ENCODE measurements at places on chromosomes 5 and 9.

- DNase-seq = no peak
These were observed 59.2 kb upstream of the TRAF1 start for GRCh38 chr9:120985819-120986222.

DNA sequence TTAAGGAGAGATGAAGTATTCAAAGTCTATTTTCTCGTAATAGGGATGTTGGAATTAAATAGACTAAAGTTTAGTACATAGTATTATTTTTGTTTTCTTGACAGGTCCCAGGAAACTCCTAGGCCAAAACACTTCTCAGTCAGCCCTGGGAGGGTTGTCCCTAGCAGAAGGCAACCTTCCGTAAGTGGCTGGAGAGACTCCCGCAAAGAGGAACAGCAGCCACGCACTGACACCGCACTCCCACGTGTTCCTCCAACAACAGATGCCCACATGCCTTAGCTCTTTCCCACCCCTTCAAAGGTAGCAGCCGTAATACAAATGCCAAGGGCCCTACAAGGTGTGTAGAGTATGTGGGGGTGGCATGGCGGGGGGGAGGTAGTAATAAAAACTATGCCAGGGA is 28.4 kb downstream of the PCDHGC5 start:
- DNase-seq = no peak

GRCh38 chr9:90017679-90018078 is 412.9 kb downstream of the GADD45G start:
- no peak for DNase-seq

- peak; percentile 82 for DNase-seq
These were observed 25.7 kb downstream of the DPYSL3 start for GRCh38 chr5:147483961-147484707.

DNA sequence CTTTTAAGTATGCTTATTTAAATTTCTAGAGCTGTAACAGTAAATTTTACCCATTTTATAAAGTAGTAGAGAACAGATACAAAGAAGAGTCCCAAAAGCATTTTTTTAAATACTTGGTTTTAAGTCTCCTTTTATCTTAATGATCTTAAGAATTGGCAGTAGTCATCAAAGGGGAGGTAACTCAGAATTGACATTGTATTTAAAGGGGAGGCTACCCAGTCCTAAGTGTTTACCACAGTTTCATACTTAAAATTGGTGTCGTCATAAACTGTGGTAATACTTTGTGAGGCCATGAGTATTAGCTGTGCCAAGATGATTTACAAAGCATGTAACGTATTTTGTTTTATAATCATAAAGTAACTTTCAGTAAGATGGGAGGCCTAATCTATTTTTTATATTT is 14.8 kb downstream of the SLC25A46 start:
- DNase-seq = no peak

GRCh38 chr9:37340961-37341360 is 81.5 kb upstream of the GRHPR start:
- no peak for DNase-seq

- DNase-seq = no peak
These were observed 9.3 kb downstream of the OR1N2 start for GRCh38 chr9:122562134-122562760.

- no peak for DNase-seq
These were observed 16.6 kb downstream of the F2R start for GRCh38 chr5:76732405-76733048.

DNA sequence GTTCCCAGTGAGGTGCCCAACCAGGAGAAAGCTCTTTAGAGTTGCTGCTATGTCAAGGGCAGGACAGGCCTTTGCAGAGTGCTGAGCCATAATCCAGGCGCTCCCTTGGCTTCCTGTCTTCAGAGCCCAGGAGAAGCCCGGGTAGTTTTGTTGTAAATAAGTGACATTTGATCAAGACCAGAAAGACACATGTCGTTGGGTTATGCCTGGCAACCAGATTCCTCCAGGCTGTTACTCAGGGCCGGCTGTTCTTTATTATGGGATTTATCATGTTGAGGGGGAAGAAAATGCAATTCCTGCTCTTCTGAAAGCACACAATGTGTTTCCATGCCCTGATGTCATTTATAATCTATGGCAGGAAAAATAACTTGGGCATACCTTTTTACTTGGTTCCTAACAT is 39.3 kb upstream of the SEMA4D start:
- DNase-seq = no peak

DNA sequence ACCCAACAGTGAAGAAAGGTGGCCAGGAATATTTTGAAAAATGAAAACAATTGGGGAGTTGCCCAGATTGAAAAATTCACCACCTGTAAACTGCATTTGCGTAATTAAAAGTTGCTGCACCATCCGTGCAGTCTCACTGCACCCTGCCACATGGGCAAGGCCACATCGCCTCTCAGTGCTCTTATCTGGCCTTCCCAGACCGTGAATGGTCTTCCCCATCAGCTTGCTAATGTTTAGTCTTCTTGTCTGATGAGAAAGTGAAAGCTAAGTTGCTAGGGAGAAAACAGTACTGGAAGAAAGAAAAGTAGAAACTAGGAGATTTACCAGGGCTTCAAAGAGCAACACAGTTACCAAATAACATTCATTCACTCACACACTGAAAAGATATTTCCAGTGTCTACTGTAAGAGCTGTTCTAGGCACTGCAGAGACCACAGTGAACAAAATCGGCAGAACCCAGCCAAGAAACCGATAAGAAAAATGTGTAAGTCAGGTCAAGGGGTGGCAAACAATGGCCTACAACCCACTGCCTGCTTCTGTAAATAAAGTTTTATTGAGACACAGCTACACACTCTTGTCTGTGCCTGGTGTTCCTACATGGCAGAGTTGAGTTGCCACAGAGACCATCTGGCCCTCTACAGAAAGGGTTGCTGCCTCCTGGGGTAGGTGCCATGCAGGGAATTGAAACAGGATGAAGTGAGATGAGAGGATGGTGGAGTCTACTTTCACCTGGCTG is 51.2 kb upstream of the CTSL start:
- no peak for DNase-seq

- DNase-seq = no peak
These were observed 199.4 kb downstream of the ARRDC3 start for GRCh38 chr5:91183743-91184142.

DNA sequence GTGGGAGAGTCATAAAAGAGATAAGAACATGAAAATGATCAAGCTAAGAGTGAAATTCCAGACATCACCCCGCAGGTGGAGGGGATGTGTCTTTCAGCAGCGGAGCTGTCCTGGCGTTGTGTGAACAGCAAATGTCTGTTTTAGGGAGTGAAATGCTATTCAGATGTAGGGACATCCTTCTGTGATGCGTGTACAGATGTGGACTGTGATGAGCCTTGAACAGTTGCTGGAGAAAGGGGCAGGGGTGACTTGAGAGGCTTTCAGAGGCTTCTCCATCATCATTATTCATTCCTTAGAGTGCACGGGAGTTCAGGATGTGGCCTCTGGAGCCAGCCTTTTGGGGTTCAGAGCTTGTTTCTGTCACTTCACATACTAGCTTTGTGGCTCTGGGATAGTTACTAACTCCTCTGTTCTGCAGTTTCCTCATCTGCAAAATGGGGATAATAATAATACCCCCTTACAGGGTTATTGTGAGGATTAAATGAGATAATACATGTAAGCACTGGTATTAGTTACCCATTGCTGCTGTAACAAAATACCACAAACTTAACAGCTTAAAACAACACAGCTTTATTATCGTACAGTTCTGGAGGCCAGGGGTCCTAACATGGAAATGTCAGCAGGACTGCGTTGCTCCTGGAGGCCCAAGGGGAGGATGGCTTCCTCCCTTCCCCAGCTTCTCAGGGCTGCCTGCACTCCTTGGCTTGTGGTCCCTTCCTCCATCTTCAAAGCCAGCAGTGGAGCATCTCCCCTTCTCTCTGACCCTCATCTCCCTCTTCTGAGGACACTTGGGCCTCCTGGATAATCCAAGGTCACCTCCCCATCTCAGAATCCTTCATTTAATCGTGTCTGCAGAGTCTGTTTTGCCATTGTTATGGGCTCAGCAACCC is 9.4 kb downstream of the TRAF1 start:
- DNase-seq = no peak

GRCh38 chr9:127135056-127135745 is 12.8 kb upstream of the ANGPTL2 start:
- DNase-seq = no peak

GRCh38 chr5:159471904-159472303 is 141.6 kb upstream of the IL12B start:
- DNase-seq = no peak

DNA sequence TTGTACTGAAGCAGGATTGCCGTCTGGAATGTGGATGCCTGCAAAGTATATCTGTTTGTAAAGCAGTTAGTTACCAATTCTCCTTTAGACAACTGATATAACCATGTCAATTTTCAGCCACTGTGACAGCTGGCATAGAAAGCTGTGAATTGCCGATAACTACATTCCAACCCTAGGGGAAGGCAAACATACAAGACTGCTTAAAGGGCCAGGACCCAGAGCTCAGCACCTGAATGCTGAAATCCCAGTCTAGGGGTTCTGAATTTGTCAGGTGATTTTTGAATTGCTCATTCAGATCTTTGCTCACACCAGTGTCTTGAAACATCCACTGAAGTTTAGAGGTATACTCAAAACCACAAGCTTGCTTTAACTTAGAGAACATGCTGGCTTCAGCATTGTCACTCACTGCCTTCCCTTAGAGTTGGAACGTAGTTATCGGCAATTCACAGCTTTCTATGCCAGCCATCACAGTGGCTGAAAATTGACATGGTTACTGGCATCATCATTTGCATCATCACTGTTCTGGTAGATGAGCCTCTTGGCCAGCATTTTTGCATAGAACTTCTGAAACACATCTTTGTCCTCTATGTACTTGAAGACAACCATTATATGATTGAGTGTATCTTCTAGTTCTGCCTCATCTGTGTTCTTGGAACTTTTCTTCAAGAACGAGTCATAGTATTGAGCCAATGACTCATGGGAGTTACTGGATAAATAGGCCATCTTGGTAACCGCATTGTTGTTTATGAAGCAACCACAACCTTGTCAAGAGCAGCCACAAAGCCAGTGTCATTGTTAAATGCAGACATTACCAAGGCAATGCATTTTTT is 82.1 kb downstream of the CCDC192 start:
- peak; percentile 84 for DNase-seq

DNA sequence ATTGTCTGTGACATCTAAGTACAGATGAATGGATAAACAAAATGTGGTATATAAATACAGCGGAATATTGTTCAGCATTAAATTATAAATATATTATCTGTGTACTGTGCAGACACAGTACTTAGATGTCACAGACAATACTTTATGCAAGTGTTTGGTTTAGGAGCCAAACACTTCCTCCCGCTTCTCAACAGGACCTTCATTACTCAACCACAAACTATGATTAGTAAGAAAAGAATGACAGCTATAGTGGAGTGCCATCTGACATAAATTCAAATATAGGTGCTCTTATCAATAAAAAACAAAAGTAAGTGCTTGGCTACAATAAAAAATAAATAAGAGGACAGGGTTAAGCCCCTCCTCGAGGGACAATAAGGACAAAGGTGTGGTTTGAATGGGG is 38.9 kb upstream of the STX17 start:
- DNase-seq = no peak

DNA sequence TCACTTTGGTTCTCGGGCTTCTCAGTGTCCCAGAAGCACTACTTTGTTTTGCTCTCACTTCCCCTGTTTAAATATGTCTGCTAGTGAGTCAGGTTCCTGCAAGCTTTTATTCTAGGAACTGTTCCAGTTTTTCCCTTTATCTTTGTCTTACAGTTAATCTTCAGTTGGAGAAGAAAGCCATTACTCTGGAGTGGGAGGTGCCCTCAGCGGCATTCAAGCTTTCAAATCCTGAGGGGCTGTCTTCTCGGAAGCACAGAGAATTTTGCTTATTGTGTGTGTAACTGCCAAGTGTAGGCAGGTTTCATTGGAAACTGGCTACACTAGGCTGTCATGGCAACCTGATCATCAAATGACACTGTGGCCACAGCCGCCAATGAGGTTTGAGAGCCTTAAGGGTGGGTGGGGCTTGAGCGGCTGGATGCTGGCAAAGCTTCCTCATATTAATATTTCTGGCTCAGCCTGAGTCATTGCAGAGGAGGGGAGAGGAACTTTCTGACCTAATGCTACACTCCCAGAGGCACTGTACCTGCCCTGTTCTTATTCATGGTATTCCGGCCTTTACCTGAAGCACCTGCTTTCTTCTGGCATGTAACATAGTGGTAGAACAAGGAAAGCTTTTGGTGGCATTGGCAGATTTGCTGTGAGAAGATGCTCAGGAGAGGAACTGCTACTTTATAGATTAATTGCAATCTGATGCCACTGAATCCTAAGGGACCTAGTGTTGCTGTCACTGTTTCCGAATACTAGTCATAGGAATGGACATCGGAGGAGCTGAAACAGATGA is 26.3 kb downstream of the SLC25A25 start:
- DNase-seq = peak; percentile 89

DNA sequence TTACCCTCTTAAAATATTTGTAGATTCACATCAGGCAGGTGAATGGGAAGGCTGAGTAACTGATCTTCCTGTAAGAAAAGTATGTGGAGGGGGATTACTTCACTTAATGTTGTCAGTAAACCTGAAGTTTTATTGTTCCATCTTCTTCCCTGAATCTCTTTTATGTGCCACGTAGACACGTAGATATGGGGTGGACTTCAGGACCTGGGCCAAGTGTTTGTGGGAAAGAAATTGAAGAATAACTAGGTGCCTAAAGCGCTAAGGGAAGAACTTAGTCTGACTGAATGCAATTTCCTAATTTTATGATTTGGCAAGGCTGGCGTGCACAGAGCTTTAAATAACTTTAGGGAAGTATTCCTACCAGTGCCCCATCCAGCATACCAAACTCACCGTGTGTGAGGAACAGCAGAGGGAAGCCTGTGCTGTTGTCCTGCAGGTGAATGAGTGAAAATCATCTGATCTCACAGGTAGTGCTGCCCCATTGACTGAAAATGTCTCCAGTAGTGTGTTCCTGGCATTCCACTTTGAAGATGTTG is 323.4 kb downstream of the KDM4C start:
- DNase-seq = no peak

DNA sequence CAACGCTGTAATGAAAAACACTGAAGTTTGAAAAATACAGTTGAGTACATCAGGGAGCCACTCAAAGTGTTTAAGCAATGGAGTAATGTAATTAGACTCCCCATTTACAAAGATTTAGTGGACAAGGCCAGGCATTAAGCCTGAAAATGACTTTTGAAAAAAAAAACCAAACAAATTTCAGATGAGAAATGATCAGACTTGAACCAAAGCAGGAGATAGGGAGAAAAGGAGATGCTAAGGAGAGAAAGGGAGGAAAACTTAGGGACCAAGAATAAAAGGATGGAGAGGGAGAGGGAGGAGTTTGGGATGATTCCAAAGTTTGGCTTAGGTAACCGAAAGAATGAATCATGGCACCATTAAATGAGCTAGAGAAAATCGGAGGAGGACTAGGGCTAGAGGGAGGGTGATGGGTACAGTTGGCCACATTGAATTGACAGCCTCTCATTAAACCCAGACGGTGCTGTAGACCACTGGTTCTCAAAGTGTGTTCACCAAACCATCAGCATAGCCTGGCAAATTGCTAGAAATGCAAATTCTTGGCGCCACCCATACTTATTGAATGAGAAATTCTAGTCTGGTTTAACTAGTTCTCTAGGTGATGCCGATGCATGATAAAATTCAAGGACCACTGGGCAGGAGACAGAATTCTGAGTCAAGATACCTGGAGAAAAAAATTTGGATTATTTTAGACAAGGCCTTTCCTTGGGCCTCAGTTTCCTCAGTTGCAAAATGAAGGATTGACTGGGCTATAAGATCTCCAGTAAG is 6.2 kb upstream of the CPEB4 start:
- no peak for DNase-seq
